SW 1271 (cell line): ENCODE measurements at places on chromosomes 12 and 14.

DNA sequence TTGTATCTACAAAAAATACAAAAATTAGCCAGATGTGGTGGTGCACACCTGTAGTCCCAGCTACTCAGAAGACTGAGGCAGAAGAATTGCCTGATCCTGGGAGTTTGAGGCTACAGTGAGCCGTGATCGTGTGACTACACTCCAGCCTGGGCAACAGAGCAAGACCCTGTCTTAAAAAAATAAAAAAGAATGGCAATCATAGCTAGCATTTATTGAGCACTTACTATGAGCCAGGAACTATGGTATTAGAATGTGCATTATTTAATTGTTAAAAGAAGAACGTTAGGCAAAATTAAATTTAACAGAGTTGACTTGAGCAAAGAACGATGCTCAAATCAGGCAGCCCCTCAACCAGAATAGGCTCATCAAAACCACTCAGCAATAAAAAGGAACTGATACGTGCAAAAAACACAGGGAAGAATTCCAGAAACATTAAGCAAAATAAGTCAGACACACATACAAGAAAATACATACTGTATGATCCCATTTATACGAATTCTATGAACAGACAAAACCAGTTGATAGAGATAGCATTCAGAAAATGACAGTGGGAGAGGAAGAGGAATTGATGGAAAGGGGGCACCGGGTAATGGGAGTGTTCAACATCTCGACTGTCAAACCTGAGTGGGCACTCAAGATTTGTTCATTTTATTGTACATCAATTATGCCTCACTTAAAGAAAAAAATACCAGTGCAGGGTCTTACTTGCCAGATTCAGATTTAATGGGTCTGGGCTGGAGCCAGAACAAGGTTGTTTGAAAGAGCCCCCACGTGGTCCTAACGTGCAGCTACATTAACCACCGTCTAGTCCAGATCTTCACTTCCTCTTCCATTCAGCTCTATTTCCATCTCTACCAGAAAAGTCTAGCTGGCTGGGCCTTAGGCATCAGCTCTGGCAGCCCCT lies 8.0 kb downstream of the SCNN1A start:
- DNase-seq, result no peak

- no peak for DNase-seq
Observed at GRCh38 chr14:70448633-70449340, 3.2 kb upstream of the ADAM21 start.

GRCh38 chr12:18468246-18469075 lies 207.1 kb downstream of the PIK3C2G start:
- no peak for DNase-seq

- DNase-seq, result no peak
Observed at GRCh38 chr12:115661112-115661511, 616.4 kb downstream of the MED13L start.

GRCh38 chr12:25323581-25323982 lies 72.9 kb upstream of the KRAS start:
- DNase-seq, result no peak

GRCh38 chr12:22333713-22334409 lies 646 bp downstream of the ST8SIA1 start:
- DNase-seq, result no peak

DNA sequence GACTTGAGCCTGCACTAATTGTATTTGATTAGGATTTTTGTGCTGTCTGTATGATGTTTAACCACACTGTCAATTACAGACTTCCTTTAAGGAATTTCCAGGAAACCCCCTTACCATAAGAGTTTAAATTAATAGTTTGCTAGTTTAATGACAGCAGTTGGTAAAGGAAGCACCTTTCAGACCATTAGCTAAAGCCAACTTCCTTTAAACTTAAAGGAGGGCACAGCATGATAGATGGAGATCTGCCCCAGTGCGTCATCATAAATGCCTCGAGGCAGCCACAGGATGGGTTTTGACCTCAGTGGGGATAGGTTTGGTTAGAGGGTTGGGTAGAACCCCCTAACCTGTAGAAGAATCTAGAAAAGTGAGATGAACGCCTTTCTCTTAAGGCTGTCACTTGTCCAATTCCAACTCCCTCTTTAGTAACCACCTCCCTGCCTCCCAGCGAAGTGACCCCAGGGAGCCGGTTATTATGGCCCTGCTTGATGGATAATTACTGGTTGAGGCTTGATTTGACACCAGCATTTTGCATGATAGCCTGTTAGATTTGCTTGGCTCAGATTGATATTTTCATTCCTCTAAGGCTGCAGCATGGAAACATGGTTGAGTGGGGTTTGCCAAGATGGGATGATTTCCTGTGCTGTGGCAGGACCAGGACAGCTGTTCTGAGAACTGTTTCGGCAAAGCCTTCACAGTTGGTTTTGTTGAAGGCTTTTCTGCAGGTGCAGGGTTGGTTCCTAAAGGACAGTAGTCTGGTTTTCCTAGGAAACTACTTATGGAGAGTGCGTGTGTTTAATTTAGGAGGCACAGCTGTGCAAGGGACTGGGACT lies 62.7 kb downstream of the CHST11 start:
- no peak for DNase-seq

DNA sequence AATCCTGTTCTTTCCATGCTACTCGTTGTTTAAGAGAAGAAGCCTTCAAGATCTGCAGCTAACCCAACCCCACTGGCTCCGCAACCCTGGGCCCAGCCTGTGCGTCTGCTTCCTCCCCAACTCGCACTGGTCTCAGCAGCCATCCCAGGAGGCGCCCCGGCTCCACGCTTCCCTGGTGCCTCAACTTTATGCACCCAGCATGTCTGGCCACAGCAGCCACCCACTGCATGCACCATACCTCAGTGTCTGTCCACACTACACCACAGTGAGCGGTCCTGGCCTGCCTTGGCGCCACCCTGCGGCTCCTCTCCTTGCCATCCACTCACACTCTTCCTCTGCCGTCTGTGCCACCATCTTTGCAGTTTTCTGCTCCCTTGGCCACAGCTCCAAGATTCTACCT lies 27.0 kb upstream of the DHRS4 start:
- no peak for DNase-seq

DNA sequence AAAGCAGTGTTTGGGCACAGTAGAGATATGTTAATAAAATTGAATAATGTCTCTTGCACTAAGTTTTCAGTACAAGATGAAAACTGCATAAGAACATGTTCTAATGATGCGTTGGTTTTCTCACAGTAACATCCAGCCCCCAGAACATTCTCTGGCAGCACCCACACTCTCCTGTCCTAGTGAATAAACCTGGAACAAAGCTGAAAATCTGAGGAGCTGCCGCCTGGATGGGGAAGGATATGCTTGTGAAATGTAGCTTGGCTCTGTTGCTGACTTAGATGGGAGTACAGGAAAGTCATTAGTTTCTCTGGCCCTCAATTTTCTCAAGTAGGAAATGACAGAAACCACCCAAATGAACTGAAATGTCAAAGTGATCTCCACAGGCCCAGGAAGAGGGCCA lies 323.8 kb downstream of the APAF1 start:
- DNase-seq, result no peak

- no peak for DNase-seq
Observed at GRCh38 chr12:1527789-1528188, 66.6 kb downstream of the FBXL14 start.

DNA sequence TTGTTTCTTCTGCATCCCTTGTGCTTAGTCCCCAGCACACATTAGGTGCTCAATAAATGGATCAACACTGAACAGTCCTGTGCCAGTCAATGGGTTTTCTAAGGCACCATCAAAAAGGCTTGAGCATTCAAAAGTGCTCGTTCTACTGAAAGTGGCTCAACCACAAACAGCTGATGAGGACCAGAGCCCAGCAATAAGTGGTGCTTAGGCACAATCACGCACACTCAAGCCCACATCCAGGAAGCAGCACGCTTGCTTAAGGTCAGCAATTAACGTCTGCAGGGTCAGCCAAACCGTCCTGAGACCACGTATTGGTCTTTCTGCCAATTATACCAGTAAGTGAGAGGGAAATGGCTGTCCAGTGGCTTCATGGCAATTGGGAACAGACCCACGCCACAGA lies 56.5 kb downstream of the PRIMA1 start:
- no peak for DNase-seq

- DNase-seq, result no peak
Observed at GRCh38 chr14:72401101-72401625, 468.9 kb downstream of the RGS6 start.

DNA sequence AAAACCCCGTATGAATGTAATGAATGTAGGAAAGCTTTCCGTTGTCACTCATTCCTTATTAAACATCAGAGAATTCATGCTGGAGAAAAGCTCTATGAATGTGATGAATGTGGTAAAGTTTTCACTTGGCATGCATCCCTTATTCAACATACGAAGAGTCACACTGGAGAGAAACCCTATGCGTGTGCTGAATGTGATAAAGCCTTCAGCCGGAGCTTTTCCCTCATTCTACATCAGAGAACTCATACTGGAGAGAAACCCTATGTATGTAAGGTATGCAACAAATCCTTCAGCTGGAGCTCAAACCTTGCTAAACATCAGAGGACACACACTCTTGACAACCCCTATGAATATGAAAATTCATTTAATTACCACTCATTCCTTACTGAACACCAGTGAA lies 23.8 kb downstream of the ZNF891 start:
- no peak for DNase-seq

GRCh38 chr14:92465353-92466055 lies 48.1 kb upstream of the RIN3 start:
- DNase-seq, result no peak

- no peak for DNase-seq
Observed at GRCh38 chr14:81519200-81520011, 14.2 kb downstream of the SEL1L start.
